ENCODE measurements at places on chromosomes 7 and 10. TPM values are rescaled to one million over a fixed set of nuclear protein-coding genes. Genes with fewer than 3 reads are reported as not detected.

Gene CNOT4
- 11.8 TPM for total RNA-seq

Gene LRIT1
- total RNA-seq: not detected

Gene TACR2
- total RNA-seq: 0.15 TPM

Gene ZNF365
- total RNA-seq: 3.2 TPM

Gene VDAC2
- total RNA-seq: 226 TPM

Gene MAT1A
- total RNA-seq: not detected

Gene CCDC172
- total RNA-seq: not detected

Gene LRRC18
- not detected for total RNA-seq

Gene RBP4
- 0.37 TPM for total RNA-seq

Gene HMX2
- total RNA-seq: 0.07 TPM

- DNase-seq: no peak
Observed at GRCh38 chr7:138667535-138668228, 33.5 kb downstream of the SVOPL start.

- DNase-seq: peak; percentile 75
Observed at GRCh38 chr10:60661637-60662036, 116.6 kb upstream of the CDK1 start.

- no peak for DNase-seq
Observed at GRCh38 chr7:89563597-89563996, 590.7 kb upstream of the STEAP1 start.

DNA sequence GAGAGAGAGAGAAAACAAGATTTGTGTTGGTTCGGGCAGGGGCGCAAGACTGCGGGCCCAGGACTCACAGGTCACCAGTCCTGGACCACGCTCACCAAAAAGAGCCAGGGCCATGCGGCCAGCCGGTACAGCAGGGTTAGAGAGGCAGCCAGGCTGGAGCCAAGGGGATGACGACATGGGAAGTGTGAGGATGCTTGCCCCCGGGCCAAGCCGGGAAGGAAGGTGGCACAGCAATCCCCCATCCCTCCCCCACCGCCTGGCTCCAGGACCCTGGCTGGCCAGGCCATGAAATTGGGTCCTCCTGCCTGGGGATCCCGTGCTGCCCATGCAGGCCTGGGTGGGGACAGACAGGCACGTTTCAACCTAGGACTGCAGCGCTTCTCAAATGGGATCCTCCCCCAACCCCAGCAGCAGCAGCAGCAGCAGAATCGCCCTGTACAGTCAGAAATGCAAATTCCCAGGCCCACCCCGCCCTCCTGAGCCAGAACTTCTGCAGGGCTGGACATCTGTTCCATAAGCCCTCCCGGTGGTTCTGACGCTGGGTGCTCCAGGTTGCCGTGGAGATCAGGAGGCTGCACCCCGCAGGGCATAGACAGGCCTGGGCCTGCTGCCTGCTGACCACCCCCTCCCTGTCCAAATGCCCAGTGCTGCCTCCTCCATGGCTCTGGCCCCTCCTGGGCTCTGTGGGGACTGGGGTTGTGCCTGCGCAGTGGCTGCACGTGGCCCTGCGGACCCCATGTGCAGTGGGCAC, 35.0 kb downstream of the YKT6 start:
- DNase-seq: peak; percentile 34

- DNase-seq: peak; percentile 57
Observed at GRCh38 chr7:155785536-155785935, 26.7 kb downstream of the SHH start.

GRCh38 chr7:32299133-32299702, 191.0 kb downstream of the LSM5 start:
- peak; percentile 12 for DNase-seq

GRCh38 chr10:63431962-63432797, 33.6 kb downstream of the JMJD1C start:
- peak; percentile 63 for DNase-seq

- DNase-seq: no peak
Observed at GRCh38 chr10:103737735-103738367, 117.5 kb downstream of the SH3PXD2A start.

DNA sequence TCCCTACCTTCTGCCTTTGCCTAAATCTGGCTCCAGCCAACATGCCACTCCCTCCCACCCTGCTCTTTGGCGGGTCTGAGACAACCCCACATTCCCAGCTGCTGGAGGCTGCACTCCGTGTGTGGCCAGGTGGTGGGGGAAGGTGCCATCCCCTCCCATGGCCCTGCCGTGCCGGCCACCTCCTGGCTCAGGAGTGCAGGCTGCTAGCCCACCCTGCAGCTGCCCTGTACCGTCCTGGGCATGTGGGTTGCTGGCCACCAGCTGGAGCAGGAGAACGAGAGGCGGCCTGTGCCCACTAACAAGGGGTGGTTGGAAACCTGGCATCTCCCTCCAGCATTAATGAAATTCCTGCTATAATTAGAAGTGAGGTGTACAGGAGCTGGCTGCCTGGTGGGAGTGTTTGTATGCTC, 97.6 kb downstream of the ZMIZ1 start:
- no peak for DNase-seq

DNA sequence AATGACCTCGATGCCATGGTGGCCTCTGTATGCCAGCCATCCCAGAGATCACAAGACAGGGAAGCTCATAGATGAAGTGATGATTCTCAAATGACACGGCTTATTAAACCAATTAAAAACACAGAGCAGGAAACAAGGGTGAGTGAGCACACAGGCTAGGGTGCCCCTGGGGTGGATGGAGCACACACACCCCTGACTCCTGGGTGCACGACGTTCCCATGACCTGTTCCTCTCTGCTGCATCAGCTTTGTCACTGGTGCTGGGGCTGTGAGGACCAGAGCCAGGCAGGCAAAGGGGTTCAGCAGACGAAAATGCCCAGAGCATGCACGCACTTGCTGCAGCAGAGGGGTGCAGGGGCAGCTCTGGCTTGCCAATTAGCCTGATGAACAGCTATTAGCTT, 86.5 kb upstream of the LRRC4 start:
- DNase-seq: no peak

DNA sequence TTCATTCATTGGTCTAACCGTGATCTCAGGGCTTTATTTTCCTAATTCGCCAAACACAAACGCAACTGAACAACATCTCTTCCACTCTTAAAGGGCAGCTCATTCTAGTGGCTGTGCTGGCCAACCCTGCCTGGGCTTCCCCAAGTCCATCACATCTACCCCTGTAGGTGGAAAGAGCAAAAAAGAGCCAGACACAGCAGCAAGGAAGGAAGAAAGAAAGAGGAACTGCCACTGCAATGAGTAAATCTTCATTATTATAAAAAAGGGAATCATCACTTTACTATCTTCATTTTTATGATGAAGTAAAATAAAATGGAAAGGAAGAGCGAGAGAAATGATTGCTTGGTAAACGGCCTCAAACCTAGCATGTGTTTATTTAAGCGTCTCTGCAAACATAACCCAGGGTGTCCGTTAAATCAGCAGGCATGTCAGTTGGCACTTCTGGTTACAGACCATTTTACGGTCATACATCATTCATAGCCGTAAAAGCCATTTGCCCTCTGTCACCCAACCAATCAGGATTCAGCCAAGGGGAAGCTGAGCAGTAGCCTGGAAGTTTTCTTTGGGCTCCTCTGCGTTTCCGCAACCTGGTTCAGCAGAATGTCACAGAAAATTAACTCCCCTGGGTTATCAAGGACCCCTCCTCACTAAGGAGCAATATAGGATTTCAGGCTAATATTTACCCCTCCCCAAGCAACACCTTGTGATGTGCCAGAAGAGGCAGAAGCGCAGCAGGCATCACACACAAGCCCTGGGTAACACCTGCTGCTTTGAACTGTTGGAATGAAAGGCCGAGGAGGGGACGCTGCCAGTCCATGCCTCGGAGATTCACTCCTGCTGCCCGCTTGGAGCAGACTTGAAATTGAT, 234.0 kb downstream of the SNX10 start:
- no peak for DNase-seq
